ENCODE measurements at places on chromosomes 7 and 10.

DNA sequence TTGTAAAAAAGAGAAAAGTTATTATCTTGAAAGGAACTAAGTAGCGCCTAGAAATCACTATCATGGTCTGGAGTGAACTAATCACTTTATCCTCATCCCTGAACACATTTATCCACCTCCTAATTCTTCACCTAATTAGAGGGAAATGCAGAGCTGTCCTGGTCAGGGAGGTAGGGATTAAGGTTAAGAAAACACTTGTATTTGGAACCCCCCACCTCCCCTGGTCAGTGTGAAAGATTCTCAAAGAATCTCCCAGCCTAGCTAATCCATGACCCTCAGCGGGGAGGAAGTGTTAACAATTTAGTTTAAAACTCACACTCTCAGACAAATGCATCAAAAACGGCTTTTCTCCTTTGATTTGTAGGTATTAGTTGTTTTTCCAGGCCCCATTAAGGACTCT, 83.8 kb downstream of the FAM204A start:
- DNase-seq, result no peak

- no peak for DNase-seq
Observed at GRCh38 chr7:106016331-106016730, 53.3 kb downstream of the CDHR3 start.

GRCh38 chr7:64877714-64878610, 25.1 kb upstream of the ZNF273 start:
- DNase-seq, result no peak

- no peak for DNase-seq
Observed at GRCh38 chr10:45495438-45496152, 121.6 kb downstream of the ALOX5 start.

DNA sequence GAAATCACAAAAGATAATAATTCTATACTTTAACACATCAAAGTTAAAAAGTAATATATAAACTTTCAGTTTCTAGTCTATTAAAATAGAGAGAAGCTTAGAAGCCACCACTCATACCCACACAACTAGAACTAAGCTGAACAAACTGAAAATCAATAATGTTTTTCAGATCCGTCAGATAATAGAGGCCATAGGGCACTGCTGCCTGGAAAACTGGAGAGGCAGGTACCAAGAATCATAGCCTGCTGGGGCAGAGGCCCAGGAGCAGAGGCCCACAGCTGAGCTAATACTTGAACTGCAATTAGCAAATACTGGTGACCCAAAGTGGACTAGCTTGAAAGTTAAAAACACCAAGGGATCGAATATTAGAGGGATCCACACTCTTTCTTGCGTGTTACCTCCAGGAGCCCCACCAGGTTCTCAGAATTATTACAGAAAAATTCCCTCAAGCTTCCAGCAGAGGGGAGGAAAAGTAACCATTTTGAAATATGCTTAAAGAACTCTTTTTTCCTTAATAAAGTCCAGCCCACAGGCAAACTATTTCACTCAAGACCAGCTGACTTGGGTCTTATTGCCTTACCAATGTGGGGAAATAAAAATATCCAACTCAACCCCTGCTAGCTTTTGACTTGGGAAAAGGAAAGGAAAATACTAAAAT, 774.1 kb upstream of the IGFBP3 start:
- no peak for DNase-seq

GRCh38 chr7:2148814-2149213, 83.9 kb downstream of the MAD1L1 start:
- DNase-seq, result no peak

DNA sequence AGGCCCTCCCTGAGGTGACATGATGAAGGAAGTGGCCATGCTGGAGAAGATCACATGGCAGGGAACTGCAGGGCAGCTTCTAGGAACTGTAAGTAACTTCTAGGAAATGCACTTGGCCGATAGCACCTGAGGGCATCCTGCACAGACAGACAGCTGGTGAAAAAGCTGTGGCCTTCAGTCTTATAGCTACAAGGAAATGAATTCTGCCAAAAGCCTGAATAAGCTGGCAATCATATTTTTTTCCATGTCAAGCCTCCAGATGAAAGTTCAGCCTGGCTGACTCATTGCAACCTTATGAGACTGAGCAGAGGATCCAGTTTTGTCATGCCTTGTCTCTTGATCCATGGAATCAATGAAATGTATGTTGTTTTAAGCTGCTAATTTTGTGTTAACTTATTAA, 91.1 kb upstream of the CACNA2D1 start:
- DNase-seq, result peak; percentile 29

- DNase-seq, result peak; percentile 95
Observed at GRCh38 chr10:100886963-100887362, 25.8 kb upstream of the SLF2 start.

DNA sequence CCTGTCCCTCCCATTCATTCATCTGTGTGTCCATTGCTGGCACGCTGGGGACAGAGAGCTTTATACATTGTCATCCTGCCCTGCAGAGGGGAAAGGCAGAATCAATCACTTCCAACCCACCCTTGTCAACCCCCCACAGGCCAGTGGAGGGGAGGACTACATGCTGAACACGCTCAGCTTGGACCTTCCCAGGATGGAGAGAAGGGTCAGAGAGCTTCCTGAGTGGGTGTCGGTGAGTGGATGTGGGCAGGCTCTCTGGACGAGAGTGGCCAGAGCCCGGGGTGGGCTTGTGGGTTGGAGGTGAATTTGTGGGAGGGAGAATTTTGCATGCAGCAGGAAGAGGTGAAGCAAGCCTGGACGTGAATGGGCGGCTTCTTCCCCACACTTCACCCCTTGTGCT, 93.9 kb downstream of the DNAJB6 start:
- DNase-seq, result no peak

DNA sequence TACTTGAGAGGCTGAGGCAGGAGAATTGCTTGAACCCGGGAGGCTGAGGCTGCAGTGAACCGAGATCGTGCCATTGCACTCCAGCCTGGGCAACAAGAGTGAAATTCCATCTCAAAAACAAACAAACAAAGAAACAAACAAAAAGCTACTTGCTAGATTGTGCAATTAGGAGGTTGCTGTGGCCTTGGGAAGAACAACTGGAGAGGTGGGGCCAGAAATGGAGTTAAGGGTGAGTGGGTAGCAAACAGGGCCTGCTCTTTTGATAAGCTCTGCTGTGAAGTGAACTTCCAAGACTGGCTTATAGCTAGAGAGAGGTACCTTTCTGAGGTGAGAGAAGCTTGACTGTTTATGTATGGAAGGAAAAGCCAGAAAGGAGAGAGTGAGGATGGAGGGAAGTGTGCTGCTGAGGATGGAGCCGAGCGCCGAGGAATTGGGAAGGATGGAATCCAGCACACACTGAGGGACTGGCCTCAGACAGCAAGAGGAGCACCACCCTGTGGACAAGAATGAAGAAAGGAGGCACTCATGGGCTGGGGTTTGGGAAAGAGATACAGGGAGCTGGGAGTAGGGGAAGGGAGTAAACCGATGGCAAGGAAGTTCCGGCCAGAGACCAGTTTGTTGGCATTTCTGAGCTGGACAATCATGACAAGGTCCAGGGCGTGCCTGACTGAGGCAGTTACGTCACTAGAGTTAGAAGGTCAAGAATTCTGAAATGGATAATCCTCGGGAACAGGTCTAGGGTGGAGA, 7.0 kb upstream of the RPEL1 start:
- peak; percentile 23 for DNase-seq

- no peak for DNase-seq
Observed at GRCh38 chr10:3222068-3222467, 49.5 kb upstream of the PITRM1 start.

- DNase-seq, result no peak
Observed at GRCh38 chr7:32293833-32294232, 196.3 kb downstream of the LSM5 start.

GRCh38 chr7:25665903-25666670, 437.8 kb upstream of the NPVF start:
- DNase-seq, result no peak

- DNase-seq, result no peak
Observed at GRCh38 chr7:121500360-121501058, 104.4 kb upstream of the FAM3C start.

GRCh38 chr7:102216573-102217314, 69.9 kb upstream of the SH2B2 start:
- no peak for DNase-seq

- peak; percentile 86 for DNase-seq
Observed at GRCh38 chr7:50812841-50813475, 30.3 kb upstream of the GRB10 start.

- no peak for DNase-seq
Observed at GRCh38 chr7:66319407-66319979, 114.4 kb downstream of the TPST1 start.

- no peak for DNase-seq
Observed at GRCh38 chr10:101451667-101452069, 97.7 kb downstream of the BTRC start.

GRCh38 chr10:35335133-35336083, 901 bp upstream of the CCNY start:
- DNase-seq, result peak; percentile 36

DNA sequence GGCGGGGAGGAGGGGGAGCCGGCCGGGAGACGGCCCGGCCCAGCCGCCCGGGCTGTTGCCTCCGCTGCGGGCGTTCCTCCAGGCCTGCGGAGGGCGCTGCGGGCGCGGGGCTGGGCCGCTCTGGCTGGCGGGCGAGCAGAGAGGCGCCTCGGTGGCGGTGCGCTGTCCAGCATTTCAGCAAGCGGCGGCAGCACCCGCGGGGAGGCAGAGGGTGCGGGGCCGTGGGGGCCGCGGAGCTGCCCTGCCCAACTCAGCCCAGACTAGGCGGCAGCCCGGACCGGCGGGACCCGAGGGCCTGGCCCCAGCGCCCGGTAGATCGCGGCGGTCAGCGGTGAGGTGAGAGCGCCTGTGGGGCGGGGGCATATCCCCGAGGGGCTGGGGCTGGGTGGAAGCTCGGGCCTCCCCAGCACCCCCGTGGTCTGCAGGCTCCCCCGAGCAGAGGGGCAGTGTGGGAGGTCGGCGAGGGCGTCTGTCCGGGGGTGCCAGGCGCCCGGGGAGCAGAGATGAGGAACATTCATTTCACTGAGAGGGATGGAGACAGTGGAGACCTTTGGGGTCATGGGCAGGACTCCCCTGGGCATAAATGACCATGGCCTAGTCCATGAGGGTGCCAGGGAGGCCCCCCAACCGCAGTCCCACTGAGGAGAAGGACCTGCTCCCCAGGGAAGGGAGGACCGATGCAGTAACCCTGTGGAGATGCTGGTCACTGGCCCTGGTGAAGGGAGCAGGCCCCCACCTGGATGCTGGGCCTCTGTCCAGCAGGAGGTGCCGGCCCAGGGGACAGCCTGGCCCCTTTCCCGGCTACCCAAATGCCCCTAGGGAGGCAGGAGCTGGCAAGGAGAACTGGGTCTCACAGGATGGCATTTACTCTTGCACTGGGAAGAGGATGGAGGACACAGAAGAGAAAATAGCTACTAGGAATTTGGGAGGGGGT, at the start of gene SRRM3:
SRRM3 (plus strand) TSS at position 165 of the 934 bp plus-strand sequence. CDS start 33,171 bp downstream, outside the sequence.
- peak; percentile 82 for DNase-seq

DNA sequence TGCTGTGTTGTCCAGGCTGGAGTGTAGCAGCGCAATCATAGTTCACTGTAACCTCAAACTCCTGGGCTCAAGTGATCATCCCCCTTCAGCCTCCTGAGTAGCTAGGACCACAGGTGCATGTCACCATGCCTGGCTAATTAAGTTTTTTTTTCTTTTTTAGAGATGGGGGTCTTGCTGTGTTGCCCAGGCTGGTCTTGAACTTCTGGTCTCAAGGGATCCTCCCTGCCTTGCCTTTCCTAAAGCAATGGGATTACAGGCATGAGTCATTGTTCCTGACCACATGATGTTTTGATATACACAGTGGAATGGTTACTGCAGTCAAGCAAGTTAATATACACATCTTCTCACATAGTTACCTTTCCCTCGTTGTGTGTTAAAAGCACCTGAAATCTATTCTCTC, 140.3 kb downstream of the GPR85 start:
- no peak for DNase-seq

GRCh38 chr7:123271856-123272255, 72.1 kb upstream of the SLC13A1 start:
- no peak for DNase-seq

DNA sequence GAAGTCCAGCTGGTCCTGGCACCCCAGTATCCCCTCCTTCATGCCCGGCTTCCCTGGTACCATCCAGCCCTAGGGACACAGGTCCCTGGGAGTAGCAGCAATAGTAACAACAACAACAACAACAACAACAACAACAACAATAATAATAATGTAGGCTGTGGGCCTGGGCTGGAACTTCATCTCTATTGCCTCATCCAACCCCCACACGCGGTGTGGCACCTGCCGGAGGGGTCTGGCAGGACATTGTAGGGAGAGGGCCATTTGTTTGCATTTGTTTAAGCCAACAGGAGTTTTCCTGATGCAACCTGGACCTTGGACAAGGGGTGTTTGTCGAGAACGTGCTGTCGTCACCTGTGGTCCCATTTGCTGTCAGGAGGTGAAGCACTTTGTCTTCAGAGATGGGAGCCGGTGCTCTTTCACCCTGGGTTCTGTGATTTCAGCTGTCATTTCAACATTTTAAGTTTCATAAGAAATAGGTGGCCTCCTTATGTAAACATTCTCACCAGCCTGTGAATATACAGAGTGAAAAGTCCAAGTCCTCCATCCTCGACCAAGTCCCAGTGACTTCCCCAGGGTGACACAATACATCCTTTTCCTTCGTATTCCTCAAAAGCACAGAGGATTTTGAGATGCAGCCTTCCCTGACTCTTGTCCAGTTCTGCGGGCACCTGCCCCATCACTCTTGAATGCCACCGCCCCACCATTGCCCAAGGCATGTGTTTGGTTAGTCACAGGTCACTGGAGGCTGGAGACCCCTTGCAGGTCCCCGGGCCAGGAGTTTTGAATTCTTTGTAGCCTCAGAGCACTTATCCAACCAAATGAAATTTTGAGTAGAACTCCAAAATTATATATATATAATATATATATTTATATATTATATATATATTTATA, 9.2 kb downstream of the LHPP start:
- no peak for DNase-seq

DNA sequence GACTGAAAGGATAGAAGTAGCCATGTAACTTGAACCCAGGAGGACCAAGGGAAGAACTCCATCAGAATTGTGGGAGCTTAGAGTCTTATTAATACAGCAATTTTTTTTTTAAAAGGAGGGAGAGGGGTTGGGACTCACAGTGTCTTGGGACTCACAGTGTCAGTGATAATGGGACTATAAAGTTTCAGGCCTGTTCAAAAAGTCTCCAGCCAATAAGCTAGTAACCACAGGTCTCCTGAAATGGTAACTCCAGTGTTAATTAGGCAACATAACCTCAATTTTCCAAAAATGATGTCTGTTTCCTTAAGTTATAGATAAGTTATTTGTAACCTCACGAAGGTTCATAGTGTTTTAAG, 2.4 kb upstream of the HNRNPH3 start:
- DNase-seq, result no peak

DNA sequence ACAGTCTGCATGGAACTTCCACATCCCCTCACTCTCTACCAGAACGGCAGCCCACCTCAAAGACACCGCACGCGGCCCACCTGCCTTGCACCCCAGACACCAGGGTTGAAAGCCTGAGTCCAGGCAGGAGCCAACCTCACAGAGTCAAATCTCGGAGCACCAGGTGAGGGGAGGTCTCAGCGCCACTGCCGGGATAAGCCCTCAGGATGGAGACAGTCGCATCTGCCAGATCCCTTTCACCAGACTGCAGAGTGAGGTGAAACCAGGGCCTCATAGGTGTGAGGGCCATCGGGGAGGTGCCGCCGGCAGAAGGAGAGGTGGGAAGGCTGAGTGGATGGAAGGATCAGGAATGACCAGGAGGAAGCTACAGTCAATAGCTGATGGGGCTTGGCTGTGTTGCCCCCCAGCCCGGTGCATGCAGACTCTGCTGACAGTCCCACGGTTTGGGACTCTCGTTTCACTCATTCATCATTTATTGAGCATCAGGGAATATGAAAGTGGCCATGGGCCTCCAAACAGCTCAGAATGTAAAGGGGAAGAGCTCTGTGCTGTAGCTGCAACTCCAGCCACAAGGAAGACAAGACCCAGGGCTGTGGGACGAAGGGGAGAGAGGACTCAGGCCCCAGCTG, 315.0 kb downstream of the PTPRN2 start:
- no peak for DNase-seq
